CD4-positive, alpha-beta T cell treated with Interleukin-2 at 100 ng/mL for 4 hours (primary cell): ENCODE measurements at places on chromosomes 3 and 15.

DNA sequence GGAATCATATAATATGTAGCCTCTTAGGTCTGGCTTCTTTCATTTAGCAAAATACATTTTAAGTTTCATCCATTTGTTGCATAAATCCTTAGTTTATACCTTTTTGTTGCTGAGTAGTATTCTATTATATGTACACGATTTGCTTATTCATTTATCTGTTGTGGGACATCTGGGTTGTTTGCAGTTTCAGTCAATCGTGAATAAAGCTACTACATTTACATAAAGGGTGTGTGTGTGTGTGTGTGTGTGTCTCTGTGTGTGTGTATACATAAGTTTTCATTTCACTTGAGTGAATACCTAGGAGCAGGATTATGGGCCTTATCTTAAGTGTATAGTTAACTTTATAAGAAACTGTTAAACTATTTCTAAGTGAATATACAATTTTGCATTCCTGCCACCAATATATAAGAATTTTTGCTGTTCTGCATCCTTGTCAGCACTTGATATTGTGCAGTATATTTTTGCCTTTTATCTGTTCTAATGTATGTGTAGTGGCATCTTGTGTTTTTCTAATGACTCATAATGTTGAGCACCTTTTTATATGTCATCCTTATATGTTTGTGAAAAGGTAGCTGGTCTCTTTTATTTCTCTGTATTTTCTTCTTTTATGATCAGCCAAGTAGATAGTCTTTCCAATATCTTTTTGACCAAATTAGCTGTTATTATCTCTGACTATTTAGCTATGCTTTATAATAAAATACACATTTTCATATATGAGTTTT, 55.0 kb downstream of the GLCE start:
- no peak for DNase-seq

GRCh38 chr3:59990915-59991314, 941.1 kb upstream of the CFAP20DC start:
- DNase-seq = no peak

DNA sequence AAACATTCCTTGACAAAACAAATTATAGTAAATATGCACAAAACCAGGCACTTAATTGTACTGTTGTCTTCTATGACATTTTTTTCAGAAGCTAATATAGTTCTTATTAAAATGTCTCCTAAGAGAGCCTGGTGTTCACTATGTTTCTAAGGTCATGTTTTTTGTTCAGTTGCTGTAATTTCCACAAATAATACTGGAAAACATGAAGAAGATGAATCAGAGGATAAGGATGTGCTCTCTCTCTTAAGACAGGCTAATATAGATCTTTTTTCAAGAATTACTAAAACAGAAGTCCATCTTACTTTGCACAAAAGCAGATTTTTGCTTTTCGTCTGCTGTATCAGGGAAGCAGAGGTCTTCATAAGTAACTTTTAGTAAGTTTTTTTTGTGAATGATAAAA, 823.0 kb upstream of the NECTIN3 start:
- DNase-seq = no peak

DNA sequence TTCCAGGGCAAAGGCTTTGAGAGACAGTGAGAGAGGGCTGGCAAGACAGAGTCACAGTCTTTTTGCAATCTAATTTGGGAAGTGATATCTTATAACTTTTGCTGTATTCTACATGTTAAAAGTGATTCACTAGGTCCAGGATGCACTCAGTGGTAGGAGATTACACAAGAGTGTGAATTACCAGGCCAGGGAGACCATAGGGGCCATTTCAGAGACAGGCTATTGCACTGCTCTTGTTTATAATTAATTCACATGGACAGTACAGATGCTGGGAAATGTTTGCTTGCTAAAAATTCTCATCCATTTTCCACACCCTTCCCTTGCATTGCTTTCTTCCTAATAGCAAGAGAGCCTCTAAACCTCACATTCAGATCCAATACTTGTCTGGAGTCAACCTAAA, 22.6 kb upstream of the POMGNT2 start:
- no peak for DNase-seq

DNA sequence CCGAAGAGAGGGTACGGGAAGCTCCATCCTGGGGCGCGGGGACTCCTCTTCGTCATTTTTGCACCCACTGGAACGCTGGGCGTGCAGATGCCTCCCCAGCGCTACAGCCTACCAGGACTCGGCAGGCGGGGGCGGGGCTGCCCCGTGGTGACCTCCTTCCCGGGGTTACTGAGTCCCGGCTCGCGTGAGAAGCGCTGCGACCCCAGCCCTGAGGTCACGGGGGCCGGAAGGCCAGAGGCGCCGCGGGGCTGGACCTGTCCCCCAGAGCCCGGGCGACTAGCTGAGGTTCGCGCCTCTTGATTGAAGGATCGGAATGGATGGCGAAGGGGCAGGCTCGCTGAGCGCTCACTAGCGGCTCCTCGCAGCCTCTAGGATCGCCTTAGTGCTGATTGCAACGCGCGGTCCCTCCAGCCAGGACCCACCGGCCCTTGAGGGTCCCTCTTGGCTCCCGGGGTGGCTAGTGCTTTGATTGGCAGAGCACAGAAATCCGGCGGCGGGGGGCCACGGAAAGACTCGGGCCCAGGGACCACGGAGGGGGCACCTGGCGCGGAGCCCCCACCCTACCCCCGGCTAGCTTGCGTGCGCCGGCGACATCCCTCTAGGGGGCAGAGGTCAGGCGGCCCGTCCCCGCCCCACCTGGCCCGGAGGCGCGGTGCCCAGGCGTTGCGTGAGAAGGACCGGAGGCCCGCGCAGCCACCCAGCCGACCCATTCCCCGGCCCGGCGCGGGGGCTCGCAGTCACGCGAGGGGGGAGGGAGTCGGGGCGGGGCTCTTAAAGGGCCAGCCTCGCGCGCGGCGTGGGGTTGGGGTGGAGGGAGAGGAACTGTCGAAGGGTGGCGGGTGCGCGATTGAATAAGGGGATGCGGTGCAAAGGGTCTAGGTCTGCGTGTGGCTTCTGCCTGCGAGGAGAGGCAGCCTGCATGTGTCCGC, 781 bp upstream of the CYP1A1 start:
- DNase-seq = peak; percentile 22

- no peak for DNase-seq
Measured at GRCh38 chr3:64976456-64976855, 288.7 kb upstream of the ADAMTS9 start.

DNA sequence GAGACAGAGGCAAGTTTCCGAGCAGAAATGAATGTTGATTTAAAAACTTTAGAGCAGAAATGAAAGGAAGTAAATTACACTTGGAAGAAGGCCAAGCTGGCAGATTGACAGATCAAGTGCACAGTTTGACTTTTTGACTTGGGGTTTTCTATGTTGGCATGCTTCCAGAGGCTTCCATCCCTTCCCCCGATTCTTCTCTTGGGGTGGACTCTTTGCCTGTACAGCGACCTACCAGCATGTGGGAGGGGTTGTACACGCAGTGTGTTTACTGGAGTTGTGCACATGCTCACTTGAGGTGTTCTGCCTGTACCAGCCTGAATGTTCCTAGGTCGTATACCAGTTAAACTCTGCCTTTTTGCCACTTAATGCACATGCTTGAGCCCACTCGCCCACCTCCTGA, 701.5 kb upstream of the GBE1 start:
- DNase-seq = no peak

- DNase-seq = no peak
Measured at GRCh38 chr15:94924057-94924456, 692.7 kb downstream of the MCTP2 start.

GRCh38 chr15:38182900-38183299, 69.7 kb upstream of the SPRED1 start:
- no peak for DNase-seq

GRCh38 chr3:129723558-129724324, 117.3 kb upstream of the PLXND1 start:
- DNase-seq = no peak

GRCh38 chr3:193764959-193765358, 172.0 kb downstream of the OPA1 start:
- no peak for DNase-seq
